Sigmoid colon (tissue), 7 donors: ENCODE measurements at places on chromosomes 7 and 10. TPM values are rescaled to one million over a fixed set of nuclear protein-coding genes. Genes with fewer than 3 reads are reported as not detected.

AGAP3 gene
- 27.7 TPM for polyA plus RNA-seq

RPP38 gene
- polyA plus RNA-seq: 19.2 TPM

CDHR3 gene
- polyA plus RNA-seq: 2.4 TPM

FAM25A gene
- polyA plus RNA-seq: not detected

UTF1 gene
- not detected for polyA plus RNA-seq

ZC3HAV1L gene
- polyA plus RNA-seq: 1.9 TPM

ZNF853 gene
- 0.69 TPM for polyA plus RNA-seq

AMZ1 gene
- polyA plus RNA-seq: 0.16 TPM

STYXL1 gene
- polyA plus RNA-seq: 81.4 TPM

TDRD1 gene
- not detected for polyA plus RNA-seq

PPP1R17 gene
- not detected for polyA plus RNA-seq

SYNPO2L gene
- polyA plus RNA-seq: 0.23 TPM

CCDC136 gene
- polyA plus RNA-seq: not detected

GPER1 gene
- 3.5 TPM for polyA plus RNA-seq

CLCN1 gene
- polyA plus RNA-seq: not detected

NEUROG3 gene
- polyA plus RNA-seq: 1.3 TPM

ANLN gene
- 5.5 TPM for polyA plus RNA-seq

RPA3 gene
- 38.0 TPM for polyA plus RNA-seq

LANCL2 gene
- 9.6 TPM for polyA plus RNA-seq

C10orf62 gene
- polyA plus RNA-seq: not detected

GARIN1A gene
- not detected for polyA plus RNA-seq

SHTN1 gene
- polyA plus RNA-seq: 10.4 TPM

FIGNL1 gene
- 6.4 TPM for polyA plus RNA-seq

FOXI2 gene
- polyA plus RNA-seq: not detected

WNT8B gene
- not detected for polyA plus RNA-seq

WNT16 gene
- polyA plus RNA-seq: not detected

ERVW-1 gene
- 0.03 TPM for polyA plus RNA-seq

RTKN2 gene
- polyA plus RNA-seq: 2.0 TPM

C10orf53 gene
- polyA plus RNA-seq: not detected

EIF5AL1 gene
- 0.63 TPM for polyA plus RNA-seq

AMPH gene
- 1.8 TPM for polyA plus RNA-seq

TRPV5 gene
- not detected for polyA plus RNA-seq

UCMA gene
- polyA plus RNA-seq: not detected

C7orf33 gene
- polyA plus RNA-seq: not detected

GNAT3 gene
- not detected for polyA plus RNA-seq

CALN1 gene
- under 0.01 TPM for polyA plus RNA-seq

PLCE1 gene
- 8.1 TPM for polyA plus RNA-seq

EGR2 gene
- polyA plus RNA-seq: 0.23 TPM

CFAP70 gene
- polyA plus RNA-seq: not detected

EFCAB10 gene
- polyA plus RNA-seq: not detected

ECHS1 gene
- polyA plus RNA-seq: 220 TPM
